Pancreas (tissue), 10 donors: ENCODE measurements at places on chromosomes 2 and 18. TPM values are rescaled to one million over a fixed set of nuclear protein-coding genes. Genes with fewer than 3 reads are reported as not detected.
A peak's percentile ranks its signal among the peaks of the same experiment; 100 is the strongest.

GRCh38 chr2:61841286-61841685 lies 12.6 kb downstream of the FAM161A start:
- DNase-seq, result no peak

- DNase-seq, result no peak
Observed at GRCh38 chr2:176093145-176093897, 800 bp downstream of the HOXD13 start.

GRCh38 chr2:23497063-23497462 lies 112.1 kb downstream of the KLHL29 start:
- DNase-seq, result no peak

- peak; percentile 36 for DNase-seq
Observed at GRCh38 chr2:133265432-133265949, 302.8 kb downstream of the NCKAP5 start.

DNA sequence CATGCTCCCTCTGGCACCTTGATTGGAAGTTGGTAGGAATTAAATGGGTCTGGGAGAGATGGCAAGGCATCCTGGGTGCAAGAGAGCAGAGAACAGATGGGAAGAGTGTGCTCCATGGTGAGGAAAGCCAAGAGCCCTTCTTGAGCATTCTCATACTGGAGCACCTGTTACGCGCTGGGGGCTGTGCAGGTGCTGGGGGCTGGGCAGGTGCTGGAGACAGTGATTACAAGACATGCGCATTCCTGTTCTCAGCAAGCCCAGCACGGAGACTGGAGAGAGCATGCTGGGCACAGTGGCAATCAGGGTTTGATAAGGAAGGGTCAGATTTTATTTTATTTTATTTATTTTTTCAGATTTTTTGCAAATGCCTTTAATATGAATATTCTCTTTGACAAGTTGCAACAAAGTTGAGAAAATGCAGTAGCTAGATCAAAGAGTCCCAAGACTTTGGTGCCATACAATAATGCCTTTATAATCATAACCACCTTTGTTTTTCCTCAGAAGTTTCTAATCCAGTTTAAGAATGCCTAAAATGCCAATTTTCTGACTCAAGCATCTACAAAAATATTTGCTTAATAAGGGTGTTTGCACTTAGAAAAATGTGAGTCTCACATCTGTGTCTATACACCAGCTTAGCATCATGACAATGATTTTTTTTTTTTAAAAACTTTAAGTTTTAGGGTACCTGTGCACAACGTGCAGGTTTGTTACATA lies 193.3 kb downstream of the RNF152 start:
- DNase-seq, result no peak

DNA sequence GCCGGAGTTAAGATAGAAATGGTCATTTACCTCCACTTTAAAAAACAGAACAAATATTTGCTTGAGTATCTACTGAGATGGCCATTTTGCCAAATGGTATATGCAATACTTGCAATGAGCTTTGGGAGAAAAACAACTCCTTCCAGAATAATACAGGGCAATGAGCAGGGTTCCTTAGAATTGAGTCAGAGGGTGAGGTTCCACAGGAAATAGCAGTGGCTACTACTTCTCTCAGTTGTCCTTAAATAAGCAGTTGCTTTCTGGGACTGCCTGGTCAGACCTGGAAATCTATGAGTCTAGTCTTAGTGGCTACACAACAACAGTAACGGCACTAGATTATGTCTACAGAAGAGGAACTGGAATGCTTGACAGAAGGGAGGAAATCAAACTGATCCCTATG lies 80.9 kb upstream of the CCDC85A start:
- DNase-seq, result no peak

- no peak for DNase-seq
Observed at GRCh38 chr2:122515731-122516290, 760.4 kb downstream of the TSN start.

GRCh38 chr2:135005753-135006152 lies 41.5 kb downstream of the MAP3K19 start:
- DNase-seq, result no peak

DNA sequence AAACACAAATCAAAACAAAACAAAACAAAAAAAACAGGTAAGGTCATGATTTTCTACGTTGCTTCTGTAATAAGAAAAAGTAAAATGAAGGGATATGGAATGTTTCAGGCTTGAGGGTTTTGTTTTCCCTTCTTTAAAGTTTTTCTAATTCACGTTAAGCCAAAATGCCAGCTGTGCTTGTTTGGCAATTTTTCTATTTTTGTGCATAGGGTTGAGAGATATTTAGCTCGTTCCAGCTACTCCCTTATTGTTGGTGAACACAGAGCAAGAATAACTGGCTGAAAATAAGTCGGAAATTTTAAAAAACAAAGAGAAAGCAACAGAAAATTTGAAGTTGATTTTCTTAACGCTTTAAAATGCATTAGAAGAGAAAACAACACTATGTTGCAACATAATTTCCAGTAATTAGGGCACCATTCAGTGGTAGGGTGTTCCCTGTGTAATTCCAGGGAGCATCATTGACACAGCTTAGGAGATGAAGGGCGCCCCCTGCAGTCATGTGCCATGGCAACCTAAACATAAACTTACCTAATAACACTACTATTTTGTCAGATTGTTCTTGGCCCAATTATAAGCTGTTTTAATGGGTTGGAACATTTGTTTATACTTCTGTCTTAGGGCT lies 99.5 kb downstream of the DTNA start:
- DNase-seq, result peak; percentile 6

DNA sequence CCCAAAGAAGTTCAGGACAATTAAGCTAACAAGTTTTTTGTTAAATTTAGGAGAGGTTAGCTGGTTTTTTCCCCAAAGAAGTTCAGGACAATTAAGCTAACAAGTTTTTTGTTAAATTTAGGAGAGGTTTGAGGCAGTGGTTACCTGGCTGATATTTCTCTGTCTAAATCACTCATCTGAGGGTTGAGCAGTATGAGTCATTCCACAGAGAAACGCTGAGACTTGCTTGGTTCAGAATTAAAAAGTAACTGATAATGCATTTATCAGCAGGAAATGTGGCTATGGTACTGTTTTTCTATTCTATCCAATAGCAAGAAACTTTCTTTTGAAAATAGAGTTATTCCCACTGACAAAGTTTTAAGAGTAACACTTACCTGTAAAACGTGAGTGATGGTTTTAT lies 22.8 kb upstream of the KIDINS220 start:
- no peak for DNase-seq

DNA sequence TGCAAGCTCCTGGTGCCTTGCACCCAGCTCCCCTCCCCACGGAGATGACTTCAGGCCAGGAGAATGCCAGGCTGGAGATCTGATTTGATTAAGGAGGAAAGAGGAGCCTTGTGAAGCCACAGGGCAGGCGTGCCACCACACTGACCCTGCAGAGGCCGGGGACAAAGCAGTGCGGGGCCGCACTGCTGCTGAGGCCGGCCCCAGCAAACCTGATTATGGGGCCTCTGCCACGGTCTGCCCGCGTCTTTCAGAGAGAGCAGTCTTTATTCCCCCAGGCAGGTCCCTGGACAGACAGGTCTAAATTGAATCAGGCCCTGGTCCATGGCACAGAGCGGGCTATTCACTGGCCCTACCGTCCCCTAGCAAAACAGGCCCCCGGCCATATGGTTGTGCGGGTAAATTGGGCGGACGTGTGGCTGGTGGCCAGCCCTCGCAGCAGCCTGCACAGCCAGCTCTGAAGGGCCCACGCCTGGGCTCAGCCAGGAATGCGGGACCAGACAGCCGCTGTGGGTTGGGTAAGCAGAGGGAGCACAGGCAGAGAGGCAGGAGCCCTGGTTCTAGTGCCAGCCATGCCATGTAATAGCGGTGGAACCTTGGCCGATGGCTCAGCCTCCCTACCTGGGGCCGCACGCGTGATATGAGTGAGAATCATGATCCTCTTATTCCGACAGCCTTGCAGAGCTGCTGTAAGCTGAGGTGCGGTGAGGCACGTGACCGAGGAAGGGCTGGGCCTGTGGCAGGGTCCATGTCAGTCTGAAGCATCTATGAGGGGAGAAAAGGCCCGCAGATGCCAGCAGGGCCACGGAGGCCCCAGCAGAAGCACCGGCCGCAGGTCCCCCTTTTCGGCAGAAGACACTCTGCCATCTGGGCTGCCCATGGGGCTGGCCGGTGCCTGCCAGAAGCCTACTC lies 97.3 kb upstream of the MYCN start:
- DNase-seq, result no peak

DNA sequence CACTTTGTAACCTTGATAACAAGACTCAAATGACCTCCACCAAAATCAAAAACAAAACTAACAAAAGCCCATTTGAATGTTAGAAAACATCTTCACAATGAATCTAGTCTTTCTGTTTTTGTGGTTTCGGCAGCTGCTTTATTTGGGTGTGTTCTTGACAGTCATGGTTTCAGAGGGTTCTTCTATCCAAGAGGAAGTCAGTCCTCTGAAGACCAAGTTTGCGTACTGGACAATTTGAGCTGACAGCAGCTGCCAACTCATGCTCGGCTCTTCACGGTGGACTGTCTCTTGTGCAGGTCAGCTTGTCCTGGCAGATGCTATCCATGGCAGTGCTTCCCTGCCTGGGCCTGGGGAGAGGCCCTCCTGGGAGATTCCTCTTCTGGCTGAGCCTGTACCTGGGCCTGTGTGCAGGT lies 91.0 kb downstream of the TMEM17 start:
- no peak for DNase-seq

GRCh38 chr2:158255257-158255656 lies 153.6 kb downstream of the UPP2 start:
- DNase-seq, result no peak

DNA sequence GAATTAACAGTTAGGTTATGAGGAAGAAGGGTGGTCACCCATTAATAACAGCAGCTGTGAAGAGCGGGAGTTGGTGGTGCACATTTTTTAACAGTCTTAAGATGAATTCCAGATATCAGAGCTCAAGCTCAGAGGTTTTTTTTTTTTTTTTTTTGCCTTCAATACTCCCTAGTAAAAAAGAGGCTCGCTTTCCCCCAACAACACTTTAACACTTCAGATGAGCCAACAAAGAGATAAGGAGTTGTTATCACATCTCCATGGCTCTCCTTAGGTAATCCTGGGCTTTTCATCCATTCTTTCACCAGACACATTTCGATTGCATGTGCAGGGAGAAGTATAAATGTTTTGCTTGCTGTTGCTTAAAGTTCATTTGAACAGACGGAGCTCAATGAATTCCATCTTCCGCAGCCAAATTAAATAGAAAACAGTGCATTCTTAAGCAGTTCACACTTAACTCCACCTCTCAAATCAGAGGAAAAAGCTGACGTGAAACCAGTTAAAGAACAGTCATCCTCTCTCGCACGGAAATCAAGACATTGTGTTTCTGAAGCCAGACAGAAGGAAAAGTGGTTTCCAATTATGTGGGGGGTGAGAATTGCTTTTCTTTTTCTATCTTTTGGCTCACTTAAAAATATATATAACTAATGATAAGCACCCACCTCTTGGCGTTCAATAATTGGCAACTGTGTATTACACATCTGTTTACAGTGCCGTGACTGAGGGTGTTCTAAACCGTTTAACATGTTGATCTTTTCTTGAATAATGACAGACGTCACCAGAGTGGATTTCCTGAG lies 118.2 kb downstream of the ZNF521 start:
- no peak for DNase-seq

- DNase-seq, result no peak
Observed at GRCh38 chr2:71897137-71897480, 250.6 kb downstream of the CYP26B1 start.

- DNase-seq, result no peak
Observed at GRCh38 chr2:172179045-172179701, 76.5 kb upstream of the DLX2 start.

The EPAS1 gene
- total RNA-seq, result 61.8 TPM

The UGT1A5 gene
- not detected for total RNA-seq

The TUBA4B gene
- total RNA-seq, result not detected

The STPG4 gene
- not detected for total RNA-seq

The DSC3 gene
- total RNA-seq, result 0.12 TPM

The CDK15 gene
- not detected for total RNA-seq

The SP5 gene
- total RNA-seq, result 0.28 TPM

The SH3BP4 gene
- total RNA-seq, result 77.8 TPM
